ENCODE measurements at places on chromosomes 3 and 15. TPM values are rescaled to one million over a fixed set of nuclear protein-coding genes. Genes with fewer than 3 reads are reported as not detected.

Gene C3orf70
- 0.01 TPM for polyA plus RNA-seq

- H3K27me3 ChIP-seq: no peaks in the 10 kb centered on the region
- H3K4me3 ChIP-seq: no peak overlapping the region
- no peaks in the 10 kb centered on the region for H3K4me1 ChIP-seq
- H3K27ac ChIP-seq: no peak overlapping the region
Measured at GRCh38 chr15:85973584-85974347, 105.9 kb upstream of the AGBL1 start.

Gene HCLS1
- polyA plus RNA-seq: 0.42 TPM

- no peaks in the 10 kb centered on the region for H3K27me3 ChIP-seq
Measured at GRCh38 chr15:58182460-58183163, 44.4 kb downstream of the AQP9 start.

DNA sequence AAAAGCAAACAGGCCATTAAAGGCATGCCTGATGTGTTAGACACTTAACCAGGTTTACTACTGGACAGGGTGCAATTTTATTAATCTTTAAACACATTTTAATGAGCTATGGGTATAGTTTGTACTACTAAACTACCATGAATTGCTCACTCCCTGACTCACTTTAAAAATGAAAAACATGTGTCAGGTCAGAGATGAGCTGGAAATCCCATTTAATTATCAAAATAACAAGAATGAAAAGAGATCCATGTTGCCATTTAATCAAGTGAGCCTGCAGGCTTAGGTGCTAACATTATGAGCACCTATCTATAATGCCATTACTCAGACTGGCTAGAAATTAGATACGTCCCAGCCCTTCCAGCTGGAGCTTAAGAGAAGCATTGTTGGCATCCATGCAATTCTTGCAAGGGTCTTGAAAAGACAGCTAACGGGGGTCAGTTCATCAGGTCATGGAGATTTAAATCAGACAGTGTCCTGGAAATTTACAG is 224.4 kb downstream of the THRB start:
- H3K36me3 ChIP-seq: no peaks in the 10 kb centered on the region
- no peak for DNase-seq
- no peak overlapping the region for H3K27ac ChIP-seq
- H3K27me3 ChIP-seq: no peaks in the 10 kb centered on the region
- H3K4me3 ChIP-seq: no peak overlapping the region
- no peaks in the 10 kb centered on the region for H3K4me1 ChIP-seq
